ENCODE measurements at places on chromosomes 11 and 22. TPM values are rescaled to one million over a fixed set of nuclear protein-coding genes. Genes with fewer than 3 reads are reported as not detected.
A peak's percentile ranks its signal among the peaks of the same experiment; 100 is the strongest.

GRCh38 chr11:121741351-121741760 lies 288.6 kb upstream of the SORL1-AS1 start:
- no peaks in the 10 kb centered on the region for H3K36me3 ChIP-seq
- no peaks in the 10 kb centered on the region for H3K4me1 ChIP-seq
- no peaks in the 10 kb centered on the region for H3K27me3 ChIP-seq
- no peak overlapping the region for H3K4me3 ChIP-seq
- no peak for DNase-seq

GRCh38 chr11:8301622-8302021 lies 37.9 kb upstream of the LMO1 start:
- no peak overlapping the region for H3K27ac ChIP-seq
- H3K4me3 ChIP-seq: no peak overlapping the region
- H3K4me1 ChIP-seq: no peaks in the 10 kb centered on the region

GRCh38 chr22:38415561-38416321 lies 39.3 kb downstream of the KCNJ4 start:
- no peaks in the 10 kb centered on the region for H3K4me1 ChIP-seq
- no peak overlapping the region for H3K4me3 ChIP-seq
- DNase-seq: no peak
- no peaks in the 10 kb centered on the region for H3K27me3 ChIP-seq
- H3K27ac ChIP-seq: no peak overlapping the region
- no peaks in the 10 kb centered on the region for H3K36me3 ChIP-seq

DNA sequence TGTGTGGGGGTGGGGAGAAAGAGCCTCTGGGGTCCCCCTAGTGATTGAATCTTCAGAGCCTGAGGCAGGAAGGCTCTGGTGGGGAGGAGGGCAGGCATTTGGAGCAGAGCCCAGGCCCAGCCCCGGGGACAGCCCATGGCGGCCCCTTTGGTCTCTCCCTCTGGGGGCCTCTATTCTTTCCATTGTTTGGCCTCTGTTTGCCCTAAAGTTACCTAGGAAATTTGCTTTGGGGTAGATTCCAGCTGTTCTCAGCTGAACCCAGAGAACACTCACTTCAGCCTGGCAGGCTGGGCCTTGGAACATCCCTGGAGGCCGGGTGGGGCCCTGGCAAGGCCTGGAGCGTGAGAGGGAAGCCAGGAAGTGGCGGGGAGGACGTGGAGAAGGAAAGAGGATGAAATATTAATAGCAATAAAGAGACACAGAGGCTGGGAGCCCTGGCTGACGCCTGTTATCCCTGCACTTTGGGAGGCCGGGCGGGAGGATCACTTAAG lies 22.9 kb upstream of the A4GALT start:
- no peaks in the 10 kb centered on the region for H3K36me3 ChIP-seq
- peak; percentile 34 for DNase-seq
- no peaks in the 10 kb centered on the region for H3K27me3 ChIP-seq
- H3K4me3 ChIP-seq: no peak overlapping the region

- no peaks in the 10 kb centered on the region for H3K4me1 ChIP-seq
- no peak overlapping the region for H3K4me3 ChIP-seq
- H3K27me3 ChIP-seq: no peaks in the 10 kb centered on the region
- no peak for DNase-seq
Observed at GRCh38 chr11:22084056-22084455, 108.8 kb upstream of the ANO5 start.

GRCh38 chr11:5043380-5043779 lies 2.9 kb upstream of the OR52J3 start:
- no peaks in the 10 kb centered on the region for H3K27me3 ChIP-seq
- no peak overlapping the region for H3K27ac ChIP-seq
- no peak overlapping the region for H3K4me3 ChIP-seq

DNA sequence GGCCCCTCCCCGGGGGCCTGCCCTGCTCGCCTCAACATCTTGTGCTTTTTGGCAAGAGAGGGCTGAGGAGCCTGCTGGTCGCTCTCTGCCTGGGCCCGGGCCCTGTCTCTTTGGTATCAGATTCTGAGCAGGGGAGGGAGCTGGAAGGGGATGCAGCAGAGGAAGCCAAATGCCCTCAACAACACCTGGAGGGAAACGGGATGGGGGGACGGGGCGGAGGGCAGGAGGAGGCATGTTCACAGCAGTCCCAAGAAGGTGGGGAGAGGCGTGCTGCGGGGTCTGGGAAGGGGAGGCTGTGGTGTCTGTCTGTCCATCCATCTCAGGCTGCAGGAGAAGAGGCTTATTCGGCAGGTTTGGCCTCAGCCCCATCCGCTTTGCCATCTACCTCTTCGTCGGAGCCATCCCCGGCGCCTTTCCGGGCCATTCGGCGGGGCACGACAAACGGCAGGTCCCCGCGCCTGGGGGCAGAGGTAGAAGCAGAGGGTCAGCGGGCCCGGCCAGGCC lies 29.4 kb downstream of the APOL1 start:
- H3K36me3 ChIP-seq: peaks cover 58% of the 10 kb centered on the region
- no peaks in the 10 kb centered on the region for H3K4me1 ChIP-seq
- no peaks in the 10 kb centered on the region for H3K27me3 ChIP-seq
- H3K4me3 ChIP-seq: no peak overlapping the region
- no peak overlapping the region for H3K27ac ChIP-seq

DNA sequence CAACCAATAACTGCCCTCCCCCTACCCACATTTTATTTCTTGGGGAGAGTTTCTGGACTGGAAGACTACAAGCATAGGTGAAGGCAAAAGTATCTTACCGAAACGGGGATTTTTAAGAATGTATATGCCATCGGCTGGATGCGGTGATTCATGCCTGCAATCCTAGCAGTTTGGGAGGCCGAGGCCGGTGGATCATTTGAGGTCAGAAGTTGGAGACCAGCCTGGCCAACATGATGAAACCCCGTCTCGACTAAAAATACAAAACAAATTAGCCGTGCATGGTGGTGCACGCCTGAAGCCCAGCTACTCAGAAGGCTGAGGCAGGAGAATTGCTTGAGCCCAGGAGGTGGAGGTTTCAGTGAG lies 20.8 kb upstream of the SLN start:
- no peaks in the 10 kb centered on the region for H3K36me3 ChIP-seq
- H3K4me1 ChIP-seq: no peaks in the 10 kb centered on the region
- no peak overlapping the region for H3K27ac ChIP-seq
- no peak overlapping the region for H3K4me3 ChIP-seq

DNA sequence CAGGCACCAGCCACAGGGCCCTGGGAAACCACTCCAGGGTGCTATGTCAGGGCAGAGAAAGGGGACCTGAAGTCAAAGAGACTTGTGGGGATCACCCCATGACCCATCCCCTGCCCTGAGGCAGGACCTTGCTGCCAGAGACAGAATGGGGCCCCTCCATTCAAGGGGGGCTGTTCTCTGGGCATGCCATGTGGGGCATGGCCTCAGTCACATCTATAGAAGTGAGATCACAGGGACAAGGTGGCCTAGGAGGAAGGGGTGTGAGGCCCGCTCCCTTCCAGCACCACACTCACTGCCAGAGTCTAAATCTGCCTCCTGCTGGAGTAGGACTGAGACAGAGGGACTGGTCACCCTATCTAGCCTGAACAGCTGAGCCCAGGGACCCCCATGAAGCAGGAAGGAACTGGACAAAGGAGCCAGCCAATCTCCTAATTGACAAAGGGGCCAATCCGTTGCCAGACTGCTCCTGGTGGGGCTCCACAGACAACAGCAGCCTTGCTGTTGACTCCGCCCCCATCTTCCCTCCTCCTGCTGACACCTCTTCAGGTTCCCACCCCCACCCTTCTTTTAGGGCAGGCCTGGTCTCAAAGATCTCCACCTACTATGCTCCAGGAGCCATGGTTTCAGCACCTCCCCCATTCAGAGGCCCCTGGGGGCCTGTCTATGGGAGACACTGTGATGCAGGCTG lies 26.0 kb downstream of the NEAT1 start:
- no peaks in the 10 kb centered on the region for H3K27me3 ChIP-seq
- H3K36me3 ChIP-seq: peaks cover 6% of the 10 kb centered on the region
- H3K27ac ChIP-seq: no peak overlapping the region

- DNase-seq: no peak
- peaks cover 12% of the 10 kb centered on the region for H3K36me3 ChIP-seq
- no peaks in the 10 kb centered on the region for H3K4me1 ChIP-seq
- no peak overlapping the region for H3K27ac ChIP-seq
- no peaks in the 10 kb centered on the region for H3K27me3 ChIP-seq
Observed at GRCh38 chr22:17724678-17725499, 49.4 kb downstream of the BID start.

GRCh38 chr11:119626197-119626841 lies 102.7 kb downstream of the NECTIN1 start:
- H3K27ac ChIP-seq: no peak overlapping the region
- H3K4me1 ChIP-seq: no peaks in the 10 kb centered on the region
- H3K36me3 ChIP-seq: no peaks in the 10 kb centered on the region
- no peak for DNase-seq
- no peak overlapping the region for H3K4me3 ChIP-seq
- H3K27me3 ChIP-seq: peaks cover 3% of the 10 kb centered on the region

DNA sequence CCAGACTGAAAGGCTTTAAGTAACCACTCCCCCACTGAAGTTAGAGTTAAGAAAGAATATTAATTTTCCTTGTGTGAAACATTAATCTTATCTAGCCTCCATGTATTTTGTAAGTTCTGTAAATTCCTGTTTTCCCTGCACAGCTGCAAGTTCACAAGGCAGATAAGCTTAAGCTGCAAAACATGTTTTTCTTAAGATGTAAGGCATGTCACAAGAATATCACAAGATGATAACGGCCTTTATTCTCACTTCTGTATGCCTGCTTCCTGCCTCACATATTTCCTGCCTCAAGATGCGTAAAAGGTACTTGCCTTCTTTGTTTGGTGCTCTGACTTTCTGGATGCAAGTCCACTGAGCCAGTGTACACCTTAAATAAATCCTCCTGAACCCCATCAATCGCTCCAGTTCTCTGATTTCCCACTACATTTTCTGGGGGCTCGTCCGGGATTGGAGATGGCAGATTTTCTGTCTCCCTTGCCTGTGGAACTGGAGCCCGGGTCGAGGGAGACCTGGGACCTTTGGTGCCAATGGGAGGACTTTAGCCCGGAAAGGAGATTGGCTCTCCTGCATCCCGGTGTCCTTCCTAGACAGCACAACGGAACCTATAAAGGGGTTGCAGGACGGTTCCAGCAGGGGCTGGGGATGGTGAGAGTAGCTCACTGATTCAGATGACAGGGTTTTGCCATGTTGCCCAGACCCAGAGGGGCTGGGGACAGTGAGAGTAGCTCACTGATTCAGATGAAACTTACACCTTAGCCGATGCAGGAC lies 30.2 kb downstream of the PPARA start:
- H3K27me3 ChIP-seq: no peaks in the 10 kb centered on the region
- H3K27ac ChIP-seq: no peak overlapping the region
- H3K4me3 ChIP-seq: no peak overlapping the region
- H3K36me3 ChIP-seq: no peaks in the 10 kb centered on the region
- no peak for DNase-seq

- H3K27ac ChIP-seq: peak overlapping the region; percentile 99
- H3K36me3 ChIP-seq: no peaks in the 10 kb centered on the region
- no peaks in the 10 kb centered on the region for H3K27me3 ChIP-seq
- peaks cover 81% of the 10 kb centered on the region for H3K4me1 ChIP-seq
- H3K4me3 ChIP-seq: no peak overlapping the region
Observed at GRCh38 chr22:39176143-39176713, 23.7 kb upstream of the CBX7 start.

GRCh38 chr11:13908535-13908934 lies 54.0 kb upstream of the SPON1 start:
- DNase-seq: no peak
- no peaks in the 10 kb centered on the region for H3K4me1 ChIP-seq
- H3K27me3 ChIP-seq: peaks cover 6% of the 10 kb centered on the region
- H3K4me3 ChIP-seq: no peak overlapping the region

DNA sequence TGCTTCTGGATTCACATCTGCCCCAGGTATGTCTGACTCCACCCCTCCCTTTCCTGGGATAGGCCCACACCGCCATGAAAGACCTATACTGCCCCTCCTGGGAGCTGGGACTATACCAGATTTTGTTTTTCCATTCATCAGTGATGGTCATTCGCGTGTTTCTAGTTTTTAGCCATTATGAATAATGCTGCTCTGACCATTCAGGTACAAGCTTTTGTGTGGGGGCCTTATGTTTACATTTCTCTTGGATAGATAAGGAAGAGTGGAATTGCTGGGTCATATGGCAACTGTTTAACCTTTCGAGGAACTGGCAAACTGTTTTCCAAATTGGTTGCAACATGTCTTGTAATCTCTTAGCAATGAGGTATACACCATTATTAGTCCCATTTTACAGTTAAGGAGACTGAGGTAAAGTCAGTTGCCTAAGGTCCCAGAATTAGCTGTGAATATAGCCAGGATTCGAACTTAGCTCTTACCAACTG lies 1.2 kb upstream of the TBC1D10A start:
- H3K27ac ChIP-seq: no peak overlapping the region
- H3K4me1 ChIP-seq: peaks cover 13% of the 10 kb centered on the region
- H3K27me3 ChIP-seq: no peaks in the 10 kb centered on the region
- DNase-seq: no peak

- H3K4me1 ChIP-seq: peaks cover 6% of the 10 kb centered on the region
- no peak for DNase-seq
- H3K36me3 ChIP-seq: peaks cover 29% of the 10 kb centered on the region
- H3K27ac ChIP-seq: no peak overlapping the region
Observed at GRCh38 chr11:68908273-68908672, 4.6 kb downstream of the IGHMBP2 start.

GRCh38 chr11:13826505-13827278 lies 135.8 kb upstream of the SPON1 start:
- H3K27ac ChIP-seq: no peak overlapping the region
- no peak overlapping the region for H3K4me3 ChIP-seq
- peaks cover 4% of the 10 kb centered on the region for H3K27me3 ChIP-seq
- H3K36me3 ChIP-seq: no peaks in the 10 kb centered on the region
- no peak for DNase-seq

GRCh38 chr11:57430952-57431351 lies 4.0 kb upstream of the SLC43A3 start:
- no peaks in the 10 kb centered on the region for H3K36me3 ChIP-seq
- H3K4me3 ChIP-seq: no peak overlapping the region
- no peak for DNase-seq
- H3K4me1 ChIP-seq: peaks cover 12% of the 10 kb centered on the region
- H3K27ac ChIP-seq: no peak overlapping the region

SAA2 gene
- not detected for polyA plus RNA-seq

SYNGR1 gene
- polyA plus RNA-seq: 10.2 TPM

GAL3ST3 gene
- 0.24 TPM for polyA plus RNA-seq

GNB1L gene
- 5.4 TPM for polyA plus RNA-seq

MS4A6E gene
- not detected for polyA plus RNA-seq

MIAT gene
- polyA plus RNA-seq: 0.03 TPM

All from endothelial cell of umbilical vein (primary cell).